ENCODE measurements at places on chromosomes 2 and 18.

- no peak for DNase-seq
These were observed 18.2 kb downstream of the ATG4B start for GRCh38 chr2:241655516-241656189.

- no peak for DNase-seq
These were observed 498.5 kb downstream of the EIPR1 start for GRCh38 chr2:2879071-2879470.

DNA sequence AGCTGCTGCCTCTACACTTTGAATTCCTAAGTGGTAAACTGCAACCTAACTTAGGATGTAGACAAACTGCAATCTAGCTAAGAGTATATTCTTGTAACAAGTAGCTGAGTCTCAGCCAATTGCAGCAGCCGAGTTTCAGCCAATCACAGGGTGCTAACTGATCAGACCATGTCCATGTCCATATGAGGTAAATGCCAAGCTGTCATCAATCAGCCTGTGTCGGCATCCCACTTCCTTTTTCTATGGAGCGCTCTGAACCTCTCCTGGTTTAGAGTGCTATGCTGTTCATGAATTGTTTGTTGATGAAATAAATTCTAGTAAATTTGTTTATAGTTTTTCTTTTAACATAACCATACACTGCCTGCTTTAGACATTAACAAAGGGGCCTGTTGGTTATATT lies 408.8 kb downstream of the NBAS start:
- no peak for DNase-seq

- DNase-seq = no peak
These were observed 102.2 kb upstream of the UXS1 start for GRCh38 chr2:106296182-106296815.

DNA sequence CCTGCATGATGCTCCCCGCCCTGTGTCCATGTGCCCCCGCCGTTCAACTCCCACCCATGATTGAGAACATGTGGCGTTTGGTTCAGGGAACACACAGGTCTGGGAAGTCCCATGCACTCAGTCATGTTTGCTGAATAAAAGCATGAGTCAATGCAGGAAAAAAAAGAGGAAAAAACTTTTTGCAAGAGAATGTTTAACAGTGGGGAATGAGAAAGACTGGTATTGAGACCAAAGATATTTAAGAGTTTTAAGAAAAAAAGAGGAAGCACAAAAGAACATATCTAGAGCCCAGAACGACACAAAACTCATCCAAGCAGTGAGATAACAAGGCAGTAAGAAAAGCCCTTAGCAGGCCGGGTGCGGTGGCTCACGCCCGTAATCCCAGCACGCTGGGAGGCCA lies 279.2 kb upstream of the THSD7B start:
- no peak for DNase-seq

DNA sequence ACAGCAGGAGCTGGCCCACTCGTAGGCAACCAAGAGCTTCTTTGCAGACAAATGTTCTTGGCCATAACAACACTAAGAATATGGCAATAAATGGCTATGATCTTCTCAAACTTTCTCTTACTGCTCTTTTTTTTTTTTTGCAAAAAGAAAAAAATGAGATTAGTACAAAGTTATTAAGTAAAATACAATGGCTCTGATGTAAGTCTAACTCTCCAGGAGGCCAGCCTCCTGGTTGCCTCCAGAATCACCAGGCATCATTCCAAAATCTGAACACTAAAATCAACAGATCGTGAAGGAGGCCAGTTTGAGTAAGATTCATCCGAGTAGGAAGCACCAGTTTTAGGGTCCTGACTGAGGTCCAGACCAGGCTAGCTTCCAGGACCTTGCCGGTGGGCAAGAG lies 20.8 kb upstream of the FIGN start:
- DNase-seq = no peak

DNA sequence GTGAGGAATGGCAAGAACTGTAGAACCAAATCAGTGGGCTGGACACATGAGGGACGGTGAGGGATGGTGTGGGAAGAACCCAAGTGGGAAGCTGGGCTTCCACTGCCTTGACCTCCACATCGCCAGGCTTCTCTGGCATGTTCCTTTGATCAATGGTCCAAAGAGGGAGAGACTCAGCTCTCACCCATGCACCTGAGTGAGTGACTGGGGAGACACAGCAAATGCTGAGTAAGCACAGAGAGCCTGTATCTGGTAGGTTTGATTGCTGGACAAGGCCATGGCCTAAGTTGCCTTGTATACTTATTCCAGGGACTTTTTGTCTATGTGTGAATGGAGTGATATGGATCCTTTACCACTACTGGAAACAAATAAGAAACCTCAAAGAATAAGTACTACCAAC lies 188.6 kb downstream of the AFF3 start:
- DNase-seq = no peak

- no peak for DNase-seq
These were observed 180.3 kb downstream of the EIPR1 start for GRCh38 chr2:3197308-3197707.
